GM12865 (cell line): ENCODE measurements at places on chromosomes 12 and 14.

DNA sequence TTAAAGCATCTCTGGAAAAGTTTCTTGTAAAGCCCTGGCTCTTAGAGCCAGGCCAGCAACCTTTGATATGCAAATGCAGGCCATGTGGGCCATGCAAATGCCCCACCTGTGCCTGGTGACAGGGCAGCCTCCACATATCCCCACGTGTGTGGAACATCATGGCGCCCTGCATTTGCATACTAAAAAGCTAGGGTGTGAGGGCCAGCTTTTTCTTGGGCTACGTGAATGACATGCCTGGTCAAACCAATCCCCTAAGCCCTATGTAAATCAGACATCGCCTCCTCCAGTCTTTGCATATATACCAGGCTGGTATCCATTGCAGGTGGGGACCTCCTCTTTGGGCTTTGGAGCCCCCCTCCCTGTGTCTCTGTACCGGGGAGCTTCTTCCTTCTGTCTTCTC, 6.4 kb downstream of the CSRP2 start:
- no peak for DNase-seq

DNA sequence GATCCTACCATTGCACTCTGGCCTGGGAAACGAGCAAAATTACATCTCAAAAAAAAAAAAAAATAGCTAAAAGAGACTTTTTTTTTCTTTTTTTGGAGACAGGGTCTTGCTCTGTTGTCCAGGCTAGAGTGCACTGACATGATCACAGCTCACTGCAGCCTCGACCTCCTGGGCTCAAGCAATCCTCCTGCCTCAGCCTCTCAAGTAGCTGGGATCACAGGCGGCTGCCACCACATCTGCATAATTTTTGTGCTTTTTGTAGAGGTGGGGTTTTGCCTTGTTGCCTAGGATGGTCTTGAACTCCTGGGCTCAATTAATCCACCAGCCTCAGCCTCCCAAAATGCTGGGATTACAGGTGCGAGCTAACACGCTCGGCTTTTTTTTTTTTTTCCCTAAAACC, 11.3 kb downstream of the RALGAPA1 start:
- no peak for DNase-seq

DNA sequence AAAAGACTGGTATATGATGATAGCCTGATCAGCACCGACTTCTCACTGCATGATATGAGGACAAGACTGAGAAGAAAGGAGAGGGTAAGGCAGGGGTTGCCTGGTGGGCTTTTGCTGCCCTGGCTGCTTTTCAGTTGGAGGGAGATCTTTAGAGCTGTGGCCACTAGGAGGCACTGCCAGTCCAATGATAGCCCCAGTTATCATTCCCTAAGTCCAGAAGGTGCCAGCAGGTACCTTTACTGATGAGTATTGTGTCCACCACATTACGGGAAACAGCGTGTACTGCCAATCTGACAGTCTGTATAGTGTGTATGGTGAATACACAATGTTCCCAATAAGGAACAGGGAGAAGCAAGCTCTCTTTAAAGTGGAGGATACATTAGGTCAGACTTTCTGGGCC, 55.8 kb upstream of the CCDC175 start:
- peak; percentile 55 for DNase-seq

- DNase-seq: no peak
These were observed 167.3 kb upstream of the TMCC3 start for GRCh38 chr12:94817695-94818075.

- DNase-seq: no peak
These were observed 80.3 kb downstream of the AVPR1A start for GRCh38 chr12:63070709-63071108.

DNA sequence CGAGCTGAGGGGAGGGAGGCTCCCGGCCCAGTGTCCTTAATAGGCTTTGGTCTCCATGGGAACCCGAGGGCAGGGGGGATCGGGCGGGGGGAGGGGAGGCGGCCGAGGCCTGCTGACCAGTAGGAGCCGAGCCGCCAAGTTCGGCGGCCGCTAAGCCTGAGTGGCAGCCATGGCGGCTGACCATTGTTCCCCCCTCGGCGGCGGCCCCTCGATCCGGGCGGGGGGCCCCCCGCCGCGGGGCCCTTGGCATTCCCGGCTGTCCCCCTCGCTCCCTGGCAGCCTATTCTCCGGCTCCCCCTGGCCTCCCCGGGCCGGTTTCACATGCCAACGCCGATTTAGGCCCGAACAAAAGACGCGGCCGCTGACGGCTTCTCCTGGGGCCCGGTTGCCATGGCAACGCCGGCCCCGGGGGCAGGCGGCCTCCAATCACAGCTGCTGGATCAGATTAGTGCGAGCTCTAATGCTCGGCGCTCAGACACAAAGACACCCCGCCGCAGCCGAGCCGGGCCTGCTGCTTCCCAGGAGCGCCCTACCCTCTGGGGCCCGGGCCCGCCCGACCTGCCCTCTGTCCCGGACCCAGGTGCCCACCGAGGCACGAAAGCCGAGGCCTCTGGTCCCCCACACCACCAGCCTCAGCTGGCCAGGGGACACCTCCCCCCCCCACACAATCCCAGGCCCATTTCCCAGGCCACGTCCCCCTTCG, 7.3 kb downstream of the MSI1 start:
- DNase-seq: peak; percentile 62
